ENCODE measurements at places on chromosomes 2 and 18.

DNA sequence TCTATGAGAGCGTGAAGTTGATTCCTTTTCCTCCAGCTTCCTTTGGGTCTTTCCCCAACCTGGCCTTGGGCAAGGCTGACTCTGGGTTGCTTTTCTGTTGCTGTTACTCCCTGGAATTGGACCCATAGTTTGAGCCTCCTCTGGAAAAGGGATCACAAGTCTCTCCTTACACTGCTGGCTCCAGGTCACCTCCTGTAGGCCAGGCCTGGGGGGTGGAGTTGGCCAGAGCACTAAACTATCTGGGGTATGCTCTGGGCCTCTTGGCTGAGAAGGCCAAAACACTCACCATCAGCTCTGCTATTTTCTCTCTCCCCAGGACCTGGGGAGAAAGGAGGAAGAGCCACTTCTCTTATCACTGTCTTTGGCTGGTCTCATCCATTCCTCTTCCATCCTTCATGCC, 56.5 kb upstream of the NCOA1 start:
- DNase-seq = no peak

DNA sequence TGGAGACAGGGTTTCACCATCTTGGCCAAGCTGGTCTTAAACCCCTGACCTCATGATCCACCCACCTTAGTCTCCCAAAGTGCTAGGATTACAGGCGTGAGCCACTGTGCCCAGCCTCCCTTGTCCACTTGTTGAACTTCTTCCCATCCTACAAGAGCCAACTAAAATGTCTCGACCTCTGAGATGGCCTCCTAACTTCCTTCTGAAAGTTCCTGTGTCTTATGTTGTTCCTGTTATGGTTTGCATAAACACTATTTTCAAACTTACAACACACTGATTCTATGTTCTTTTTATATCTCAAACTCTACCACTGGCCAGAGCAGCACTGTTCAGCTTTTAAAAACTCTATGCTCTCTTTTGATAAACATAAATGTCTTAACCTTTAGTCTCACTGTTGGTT, 63.3 kb upstream of the UGP2 start:
- DNase-seq = no peak

DNA sequence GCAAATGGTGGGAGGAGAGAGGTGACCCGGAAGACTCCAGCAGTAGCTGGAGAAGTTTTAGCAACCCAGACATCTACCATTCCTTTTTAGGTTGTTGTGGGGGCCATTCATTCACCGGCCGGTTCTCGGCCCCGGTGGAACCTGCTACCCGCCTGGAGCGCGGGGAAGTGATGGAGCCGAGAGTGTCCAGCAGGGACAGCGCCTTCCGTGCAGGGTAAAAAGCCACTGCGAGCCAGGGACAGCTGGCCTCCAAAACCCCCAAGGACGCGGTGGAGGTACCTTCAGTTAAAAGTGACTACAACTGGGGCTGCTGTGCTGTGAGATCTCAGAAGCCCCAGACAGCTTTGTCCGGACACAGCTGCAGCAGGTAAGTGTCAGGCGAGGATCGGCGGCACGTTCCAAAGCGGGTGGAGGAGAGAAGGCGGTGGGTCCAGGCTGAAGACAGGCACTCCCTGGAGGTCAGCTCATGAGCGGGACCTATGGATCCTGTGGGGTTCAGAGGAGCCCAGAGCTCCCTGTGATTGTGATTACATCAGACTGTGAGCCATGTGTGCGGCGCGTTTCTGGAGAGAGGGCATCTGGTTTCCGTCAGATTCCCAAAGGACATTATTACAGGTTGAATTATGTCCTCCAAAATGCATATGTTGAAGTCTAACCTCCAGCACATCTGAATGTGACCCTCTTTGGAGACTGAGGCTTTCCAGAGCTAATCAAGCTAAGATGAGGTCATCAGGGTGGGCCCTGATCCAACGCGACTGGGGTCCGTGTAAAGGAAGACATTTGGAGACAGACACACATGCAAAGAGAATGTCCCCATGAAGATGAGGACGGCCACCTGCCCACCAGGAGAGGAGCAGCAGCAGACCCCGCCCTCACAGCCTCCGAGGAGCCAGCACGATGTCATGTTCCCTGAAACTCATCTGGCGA, 276.3 kb downstream of the EIPR1 start:
- DNase-seq = no peak

GRCh38 chr18:3265564-3266033, 3.7 kb downstream of the MYL12B start:
- DNase-seq = no peak

Data from lower leg skin (tissue), 4 donors.